ENCODE measurements at places on chromosomes 12 and 14. TPM values are rescaled to one million over a fixed set of nuclear protein-coding genes. Genes with fewer than 3 reads are reported as not detected.

GYS2 gene
- not detected for polyA plus RNA-seq

GLIPR1 gene
- polyA plus RNA-seq: 15.9 TPM

KRT2 gene
- polyA plus RNA-seq: 0.25 TPM

ZDHHC22 gene
- 45.4 TPM for polyA plus RNA-seq

PAH gene
- 1.7 TPM for polyA plus RNA-seq

ANO2 gene
- polyA plus RNA-seq: 7.5 TPM

SPX gene
- 6.5 TPM for polyA plus RNA-seq

MTRFR gene
- 26.5 TPM for polyA plus RNA-seq

RAB5B gene
- polyA plus RNA-seq: 160 TPM

MYH6 gene
- 0.16 TPM for polyA plus RNA-seq

CMA1 gene
- polyA plus RNA-seq: not detected

ALDH2 gene
- polyA plus RNA-seq: 172 TPM

ASCL1 gene
- polyA plus RNA-seq: 46.1 TPM

MYBPC1 gene
- 7.3 TPM for polyA plus RNA-seq

SLC2A3 gene
- polyA plus RNA-seq: 63.6 TPM

E2F7 gene
- polyA plus RNA-seq: 4.0 TPM

PGF gene
- 8.1 TPM for polyA plus RNA-seq

KLRB1 gene
- 0.26 TPM for polyA plus RNA-seq

FGD6 gene
- polyA plus RNA-seq: 6.1 TPM

NDUFA9 gene
- 77.0 TPM for polyA plus RNA-seq

DEGS2 gene
- polyA plus RNA-seq: 7.4 TPM

All from spinal cord (tissue), 10 donors.